ENCODE measurements at places on chromosomes 4 and X.

GRCh38 chr4:38324861-38325628, 339.0 kb upstream of the KLF3 start:
- no peak for DNase-seq

- no peak for DNase-seq
Measured at GRCh38 chr4:79059631-79060399, 120.6 kb upstream of the PAQR3 start.

- no peak for DNase-seq
Measured at GRCh38 chrX:110000847-110001713, 1.8 kb upstream of the TMEM164 start.

GRCh38 chrX:97597954-97598353, 714.2 kb downstream of the RPA4 start:
- peak; percentile 12 for DNase-seq

GRCh38 chrX:13180807-13181206, 136.4 kb upstream of the FAM9C start:
- DNase-seq, result no peak

- no peak for DNase-seq
Measured at GRCh38 chrX:46262304-46262703, 282.9 kb downstream of the ZNF674 start.

GRCh38 chr4:186149872-186150271, 41.5 kb upstream of the CYP4V2 start:
- DNase-seq, result no peak

Measured in stimulated activated naive CD8-positive, alpha-beta T cell treated with anti-CD3 and anti-CD28 coated beads, Interleukin-15, Interleukin-2, amounts not matched to agents 100 U/mL and 50 U/mL, for 24 hours (primary cell).